ENCODE measurements at places on chromosomes 2 and 18.

DNA sequence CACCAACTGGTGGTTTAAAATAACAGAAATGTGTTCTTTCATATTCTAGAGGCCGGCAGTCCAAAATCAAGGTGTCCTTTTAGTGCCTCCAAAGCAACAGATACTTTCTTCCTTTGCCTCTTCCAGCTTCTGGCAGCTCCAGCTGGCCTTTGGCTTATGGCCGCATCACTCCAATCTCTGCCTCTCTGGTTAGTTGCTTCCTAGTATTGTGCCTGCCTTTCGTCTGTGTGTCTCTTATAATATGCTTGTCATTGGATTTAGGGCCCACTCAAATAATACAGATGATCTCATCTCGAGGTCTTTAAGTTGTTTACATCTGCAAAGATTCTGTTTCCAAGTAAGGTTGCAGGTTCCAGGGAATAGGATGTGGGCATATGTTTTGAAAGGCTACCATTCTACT is 855.2 kb upstream of the ID2 start:
- DNase-seq: no peak

DNA sequence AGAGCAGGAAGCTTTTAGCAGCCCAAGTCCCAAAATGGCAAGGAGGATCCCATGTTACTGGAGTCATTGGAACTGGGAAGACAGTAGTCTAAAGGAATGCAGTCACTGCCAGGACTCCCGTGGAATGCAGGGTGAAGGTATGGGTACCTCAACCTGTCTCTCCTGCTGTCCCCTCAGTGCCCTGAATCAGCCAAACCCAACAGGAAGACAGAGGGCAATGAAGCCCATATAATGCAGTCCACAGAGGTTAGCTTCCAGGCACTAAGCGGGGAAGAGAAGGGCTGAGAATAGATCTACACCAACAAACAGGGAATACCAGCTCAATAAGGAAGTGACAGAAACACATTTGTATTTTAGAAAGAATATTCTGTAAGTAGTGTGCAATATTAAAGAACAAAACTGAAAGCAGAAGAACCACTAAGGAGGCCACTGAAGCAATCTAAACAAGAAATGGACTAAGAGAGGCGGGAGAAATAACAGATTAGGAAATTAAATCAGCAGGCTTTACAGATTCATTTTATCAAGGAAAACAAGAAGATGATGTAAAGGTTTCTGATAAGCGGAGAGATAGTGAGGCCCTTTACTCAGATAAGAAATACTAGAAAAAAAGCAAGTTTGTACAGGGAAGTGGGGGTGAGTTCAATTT is 8.3 kb downstream of the NEMP2 start:
- DNase-seq: no peak

DNA sequence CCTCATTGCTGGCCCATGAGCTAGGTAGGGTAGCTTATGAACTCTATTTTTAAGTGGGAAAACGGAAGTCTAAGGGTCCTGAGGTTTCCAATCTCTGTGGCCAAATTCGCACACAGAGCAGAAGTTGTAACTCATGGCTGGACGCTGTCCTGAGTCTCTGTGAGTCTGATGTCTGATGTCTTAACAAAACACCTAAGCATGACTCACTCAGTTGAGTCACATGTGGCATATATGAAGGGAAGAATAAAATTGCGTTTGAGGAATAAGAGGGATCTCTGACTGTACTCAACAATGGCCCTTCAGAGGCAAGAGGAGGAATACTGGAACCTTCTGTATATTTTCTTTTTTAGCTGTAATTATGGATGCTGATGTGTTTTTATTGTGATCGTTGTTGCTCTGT is 569.7 kb downstream of the RIT2 start:
- no peak for DNase-seq

GRCh38 chr2:68992933-68993332 is 18.5 kb downstream of the GKN1 start:
- DNase-seq: no peak

- no peak for DNase-seq
Observed at GRCh38 chr2:187654535-187654934, 100.3 kb upstream of the TFPI start.

DNA sequence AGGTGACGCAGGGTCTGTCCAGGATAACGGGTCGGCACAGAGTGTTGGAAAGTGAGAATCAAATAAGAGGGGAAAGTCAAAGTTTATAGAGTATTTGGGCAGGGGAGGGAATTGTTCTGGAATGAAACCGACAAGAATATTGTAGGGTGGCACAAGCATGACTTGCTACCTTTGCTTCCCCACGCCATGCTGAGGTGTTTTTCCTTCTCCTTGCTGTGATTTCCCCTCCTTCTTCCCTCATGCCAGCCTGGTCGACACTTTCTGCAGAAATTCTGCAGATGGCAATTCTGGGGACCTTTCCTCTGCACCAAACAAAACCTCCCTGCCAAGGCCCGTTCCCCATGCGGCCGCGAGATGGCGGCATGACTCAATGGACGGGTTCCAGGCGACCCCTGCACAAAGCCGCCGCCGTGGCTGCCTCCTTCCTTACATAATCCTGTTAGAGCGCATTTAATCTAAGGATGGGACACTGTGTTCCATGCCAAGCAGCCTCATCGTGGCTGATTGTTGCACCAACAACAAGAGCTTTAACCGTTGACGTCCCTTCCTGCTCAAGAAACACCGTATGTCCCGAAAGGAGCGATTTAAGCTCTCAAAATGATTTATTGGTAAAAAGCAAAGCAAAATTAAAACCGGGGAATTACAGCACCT is at the start of gene MRO:
MRO (minus strand) TSS at position 289 of the 651 bp plus-strand sequence. CDS start 10,616 bp downstream, outside the sequence.
- DNase-seq: peak; percentile 64

DNA sequence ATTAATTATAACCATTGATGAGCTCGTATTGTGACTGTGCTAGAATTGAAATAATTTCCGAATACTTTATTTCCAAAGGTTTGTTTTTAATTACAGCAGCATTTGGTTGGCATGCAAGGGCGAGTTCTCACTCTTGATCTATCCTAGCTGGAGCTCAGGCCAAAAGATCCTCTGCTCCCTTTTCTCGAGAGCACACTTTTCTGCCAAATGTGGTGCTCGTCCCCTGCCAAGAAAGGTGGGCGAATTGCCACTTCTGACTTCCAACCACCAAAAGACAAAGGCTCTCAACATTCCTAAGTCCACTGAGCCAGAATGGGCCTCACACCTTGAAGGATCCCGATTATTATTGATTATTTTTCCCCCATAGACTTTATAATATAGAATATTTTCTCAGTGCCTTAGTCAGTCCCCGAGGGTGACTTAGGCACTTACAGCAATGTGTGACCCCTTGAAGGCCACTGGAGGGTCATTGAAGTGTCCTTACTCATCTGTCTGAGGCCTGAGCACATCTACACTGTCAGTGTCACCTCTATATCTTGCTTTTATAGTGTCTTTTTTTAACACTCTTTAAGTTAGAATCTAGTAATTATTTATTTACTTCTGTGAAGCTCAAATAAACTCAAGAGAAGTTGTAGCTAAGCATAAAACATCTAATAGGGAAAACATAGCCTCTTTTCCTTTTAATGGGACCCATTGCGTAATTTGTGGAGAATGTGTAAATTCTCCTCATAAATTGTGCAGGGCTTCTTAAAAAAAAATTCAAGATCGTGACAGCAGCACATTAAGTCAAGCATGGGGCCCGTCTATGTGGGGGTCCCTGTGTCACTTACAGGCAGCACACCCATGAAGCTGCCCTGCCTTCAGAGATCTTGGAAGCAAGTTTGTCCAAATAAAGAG is 98.3 kb downstream of the MEIS1 start:
- DNase-seq: no peak

DNA sequence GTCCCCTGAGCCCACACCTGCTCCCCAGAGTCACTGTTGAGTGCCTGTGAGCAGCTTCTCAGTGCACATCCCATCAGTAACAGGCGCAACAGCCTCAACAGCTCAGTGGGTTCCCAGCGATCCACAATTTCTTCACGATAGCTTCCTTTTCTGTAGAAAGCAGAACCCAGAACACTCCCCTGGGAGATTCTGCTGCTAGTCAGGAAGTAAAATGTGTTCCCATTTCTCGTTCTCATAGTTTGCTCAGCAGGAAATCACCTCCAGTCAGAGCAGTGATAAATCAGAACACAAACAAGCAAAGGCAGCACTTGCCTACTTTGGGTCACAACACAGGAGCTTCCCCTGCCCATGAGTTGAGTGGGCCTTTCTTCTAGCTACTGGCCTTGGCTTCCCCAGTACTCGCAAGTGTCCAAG is 48.9 kb upstream of the ATG16L1 start:
- DNase-seq: no peak

GRCh38 chr2:202723746-202724145 is 89.0 kb downstream of the FAM117B start:
- no peak for DNase-seq

- no peak for DNase-seq
Observed at GRCh38 chr2:218028189-218028495, 25.3 kb upstream of the TNS1 start.

- no peak for DNase-seq
Observed at GRCh38 chr18:51668607-51669006, 471.1 kb upstream of the MEX3C start.

DNA sequence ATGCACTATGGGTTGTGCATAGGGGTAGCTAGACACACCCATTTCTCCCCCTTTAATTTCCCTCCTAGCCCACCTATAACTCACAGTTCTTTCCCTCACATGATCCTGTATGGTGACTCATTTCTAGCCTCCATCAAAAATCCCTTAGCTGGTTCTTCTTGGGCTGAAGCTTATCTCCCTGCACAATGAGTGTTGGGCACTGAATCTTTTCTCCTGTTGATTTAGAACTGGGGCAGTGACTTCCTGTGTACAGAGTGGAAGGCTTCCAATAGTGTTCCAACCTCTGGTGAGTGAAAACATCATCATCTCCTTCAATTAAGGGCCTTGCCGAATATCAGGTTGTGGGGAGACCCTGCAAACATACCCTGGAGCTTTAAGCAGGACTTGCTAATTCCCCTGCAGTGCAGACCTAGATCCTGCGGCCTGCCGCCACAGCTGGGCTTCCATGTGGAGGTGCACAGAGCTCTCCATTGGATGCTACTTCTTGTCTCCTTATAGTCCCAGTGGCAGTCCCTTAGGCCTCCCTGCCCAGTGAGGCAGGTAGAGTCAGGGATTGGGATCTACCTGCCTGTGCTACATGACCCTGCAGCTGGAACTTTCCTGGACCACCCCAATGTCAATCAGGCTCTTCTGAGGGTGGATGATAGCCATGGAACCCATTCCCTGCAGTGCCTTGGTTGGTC is 121.8 kb downstream of the PLB1 start:
- DNase-seq: no peak

DNA sequence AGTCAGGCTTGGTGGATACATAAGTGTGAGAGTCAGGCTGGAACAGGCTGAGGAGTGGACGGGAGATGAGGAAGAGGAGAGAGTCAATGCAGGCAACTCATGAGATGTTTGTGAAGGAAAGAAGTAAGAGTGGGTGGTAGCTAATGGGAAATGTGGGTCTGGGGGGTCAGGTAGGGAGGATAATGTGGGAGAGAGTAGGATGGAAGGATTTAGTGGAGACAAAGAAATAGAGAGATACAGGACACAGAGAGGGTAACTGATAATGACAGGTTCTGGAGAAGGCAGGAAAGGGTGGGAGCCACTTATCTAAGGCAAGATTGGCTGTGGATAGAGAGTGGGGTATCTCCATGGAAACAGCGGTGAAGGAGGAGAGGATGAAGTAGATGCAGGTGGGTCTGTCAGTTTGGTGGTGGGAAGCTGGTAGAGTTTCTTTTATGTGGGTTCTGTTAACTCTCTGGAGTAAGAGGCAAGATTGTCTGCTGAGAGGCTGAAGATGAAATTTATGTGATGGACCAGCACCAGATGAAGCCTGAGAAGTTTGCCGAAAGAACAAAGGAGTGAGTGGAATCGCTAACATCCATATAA is 190.6 kb upstream of the SPRED2 start:
- no peak for DNase-seq

GRCh38 chr2:240637116-240637900 is 12.0 kb downstream of the GPR35 start:
- no peak for DNase-seq

- no peak for DNase-seq
Observed at GRCh38 chr18:11259469-11260150, 110.2 kb upstream of the PIEZO2 start.

DNA sequence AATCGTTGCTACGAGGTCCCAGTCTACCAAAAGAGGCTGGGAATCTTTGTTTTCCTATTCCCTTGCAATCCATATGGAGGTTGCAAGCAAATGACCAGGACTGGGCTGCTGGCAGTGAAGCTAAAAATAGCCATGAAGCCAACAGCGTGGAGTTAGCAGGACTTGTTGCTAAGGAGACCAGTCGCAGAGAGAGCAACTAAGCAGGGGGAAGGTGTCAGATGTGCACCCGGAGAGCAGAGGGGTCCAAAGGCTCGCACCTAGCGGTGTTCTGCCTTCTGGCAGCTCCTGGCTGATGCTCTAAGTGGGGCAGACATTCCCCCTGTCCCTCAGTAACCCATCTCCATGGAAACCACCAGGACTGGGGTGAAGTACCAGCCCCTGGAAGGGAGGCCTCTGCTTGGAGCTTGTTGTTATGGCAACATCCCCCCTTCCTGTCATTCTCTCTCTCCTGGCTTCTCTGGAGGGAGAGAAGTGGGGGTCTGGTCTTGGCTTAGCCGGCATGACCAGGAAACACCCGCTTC is 84.6 kb downstream of the DNMT3A start:
- no peak for DNase-seq

DNA sequence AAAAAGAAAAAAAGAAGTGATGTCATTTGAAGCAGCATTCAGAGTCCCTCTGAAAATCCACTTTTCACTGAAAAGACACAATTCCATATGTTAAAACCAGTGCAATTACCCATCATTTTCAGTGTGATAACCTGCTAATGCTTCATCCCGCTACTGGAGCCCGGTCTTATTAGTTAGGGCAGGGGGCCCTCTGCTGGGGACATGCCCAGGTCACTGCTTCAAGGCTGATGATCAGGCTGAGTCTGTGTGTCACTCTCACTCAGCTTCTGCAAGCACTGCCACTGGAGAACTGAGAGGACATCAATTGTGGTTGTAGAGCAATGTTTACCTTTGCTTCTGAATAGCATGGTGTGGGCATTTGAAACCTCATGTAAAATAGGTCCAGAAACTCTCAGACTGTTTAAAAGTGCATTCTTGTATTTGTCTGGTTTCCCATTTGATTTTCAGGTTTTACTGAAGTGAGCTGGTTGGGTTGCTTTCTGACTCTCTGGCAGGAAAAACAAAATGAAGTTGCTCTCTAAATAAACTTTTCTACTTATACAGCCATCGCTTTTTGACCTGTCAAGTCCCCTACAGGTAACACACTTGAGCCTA is 49.2 kb upstream of the NXPH2 start:
- DNase-seq: no peak

DNA sequence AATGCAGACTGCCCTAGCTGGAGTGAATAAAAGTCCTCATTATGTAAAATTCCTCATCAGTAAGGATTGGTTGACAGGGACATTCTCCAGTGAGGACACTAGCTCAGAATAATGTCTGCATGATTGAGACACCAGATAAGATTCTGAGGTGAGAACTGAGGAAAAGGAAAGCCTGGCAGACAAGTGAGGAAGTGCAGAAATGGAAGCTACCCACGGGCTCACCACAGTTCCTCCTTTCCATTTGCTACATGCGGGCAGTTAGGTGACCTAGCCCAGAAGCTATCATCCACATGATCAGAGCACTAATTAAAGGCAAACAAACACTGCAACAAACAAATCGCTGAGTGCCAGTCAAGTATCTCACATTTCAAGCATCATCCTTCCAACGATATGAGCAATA is 27.7 kb downstream of the NETO1 start:
- no peak for DNase-seq

- DNase-seq: no peak
Observed at GRCh38 chr18:63701952-63702351, 808 bp upstream of the SERPINB11 start.

GRCh38 chr2:111535404-111535803 is 348.6 kb downstream of the ANAPC1 start:
- no peak for DNase-seq

- DNase-seq: no peak
Observed at GRCh38 chr2:139631966-139632365, 851.8 kb upstream of the NXPH2 start.

- no peak for DNase-seq
Observed at GRCh38 chr18:74392323-74392722, 64.8 kb downstream of the DIPK1C start.

All from activated T-helper 9 cell treated with anti-CD3 and anti-CD28 coated beads, Interleukin-2, amount 50 U/mL, for 16 hours (primary cell).